Posterior vena cava (tissue), 2 donors: ENCODE measurements at places on chromosomes 2 and 18. TPM values are rescaled to one million over a fixed set of nuclear protein-coding genes. Genes with fewer than 3 reads are reported as not detected.

DNA sequence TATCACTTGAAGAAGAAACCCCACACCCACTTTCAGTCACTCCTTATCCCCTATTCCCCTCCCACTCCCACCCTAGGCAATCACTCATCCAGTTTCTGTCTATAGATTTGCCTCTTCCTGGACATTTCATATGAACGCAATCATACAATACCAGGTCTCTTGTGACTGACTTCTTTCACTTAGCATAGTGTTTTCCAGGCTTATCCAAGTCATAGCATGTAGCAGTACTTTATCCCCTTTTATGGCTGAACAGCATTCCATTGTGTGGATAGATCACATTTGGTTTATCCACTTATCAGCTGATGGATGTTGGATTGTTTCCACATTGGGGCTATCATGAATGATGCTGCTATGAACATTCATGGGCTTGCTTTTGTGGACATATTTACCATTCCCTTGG lies 6.6 kb downstream of the CFAP221 start:
- DNase-seq: no peak

DNA sequence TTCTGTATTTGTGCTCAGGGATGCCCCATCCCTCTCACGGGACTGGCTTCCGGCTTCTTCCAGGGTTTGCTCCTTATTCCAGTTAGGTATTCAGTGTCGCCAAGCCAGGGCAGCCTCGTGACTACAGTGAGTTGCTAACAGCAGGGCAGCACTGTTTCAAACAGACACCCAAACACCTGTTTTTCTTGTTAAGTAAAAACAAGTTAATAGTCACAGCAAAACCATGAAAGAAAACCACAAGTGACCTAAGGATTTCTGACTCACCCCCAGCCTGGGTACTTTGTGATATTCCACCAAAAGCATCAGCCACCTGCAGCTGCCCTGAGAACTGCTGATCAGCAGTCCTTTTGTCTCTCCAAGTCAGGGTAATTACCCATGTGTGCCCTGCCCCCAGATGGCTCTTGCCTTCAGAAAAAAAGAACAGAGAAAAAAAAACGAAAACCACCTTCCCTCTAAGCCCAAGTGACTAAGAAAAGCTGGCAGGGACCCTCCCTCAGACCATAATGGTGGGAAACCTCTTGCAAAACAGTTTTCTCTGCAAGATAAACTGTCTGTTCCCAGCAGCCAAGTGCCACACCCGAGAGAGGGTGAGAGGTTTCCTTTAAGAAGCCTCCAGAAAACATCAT lies 178.2 kb downstream of the ANAPC1 start:
- DNase-seq: no peak

DNA sequence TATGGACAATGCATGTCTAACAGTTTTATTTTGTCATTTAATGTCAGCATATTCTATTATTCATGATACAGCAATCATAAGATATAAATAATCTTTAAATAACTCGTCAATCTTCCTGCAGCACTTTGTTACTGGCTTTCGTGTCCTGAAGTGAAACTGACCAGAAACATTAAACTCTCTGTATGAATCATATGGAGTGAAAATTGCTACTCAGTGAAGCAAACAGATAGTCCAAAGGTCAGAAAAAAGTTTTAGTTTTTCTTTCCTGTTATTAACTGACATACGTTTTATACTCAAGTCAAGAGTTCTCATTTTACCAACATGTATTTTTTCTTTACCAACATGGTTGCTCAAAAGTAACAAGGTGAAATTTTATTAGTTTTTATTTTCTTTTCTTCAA lies 106.8 kb upstream of the GALNT5 start:
- DNase-seq: no peak

DNA sequence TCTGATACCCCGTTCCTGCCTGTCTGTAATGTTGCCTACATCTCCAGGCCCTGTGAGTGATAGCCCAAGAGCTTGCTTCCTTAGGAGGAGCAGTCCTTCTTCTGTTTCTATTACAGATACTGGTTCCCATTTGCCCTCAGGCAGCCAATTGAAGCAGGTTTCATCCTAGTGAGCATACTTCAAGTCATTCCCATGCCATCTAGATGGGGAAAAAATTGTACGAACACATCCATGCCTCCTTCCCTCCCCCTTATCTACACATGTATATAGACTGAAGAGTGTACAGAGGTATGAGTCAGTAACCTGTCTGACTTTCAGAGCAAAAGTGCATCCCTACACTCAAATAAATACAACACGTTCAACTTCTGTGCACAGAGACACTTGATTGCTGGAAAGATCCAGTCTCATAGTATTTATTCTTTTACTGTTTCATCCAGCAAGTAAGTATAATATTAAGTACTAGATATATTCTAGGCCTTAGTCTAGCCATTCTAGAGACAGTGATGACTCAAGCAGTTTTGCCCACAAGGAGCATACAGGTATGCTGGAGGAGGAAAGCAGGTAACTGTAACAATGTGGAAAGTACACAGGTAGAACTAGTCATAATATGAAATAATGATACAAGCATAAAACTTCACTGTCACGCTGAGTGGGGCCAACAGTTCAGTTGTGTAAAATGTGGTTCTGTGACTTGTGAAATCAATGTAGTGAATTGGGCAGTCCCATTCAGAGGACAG lies 153.4 kb downstream of the MGAT5 start:
- no peak for DNase-seq

DNA sequence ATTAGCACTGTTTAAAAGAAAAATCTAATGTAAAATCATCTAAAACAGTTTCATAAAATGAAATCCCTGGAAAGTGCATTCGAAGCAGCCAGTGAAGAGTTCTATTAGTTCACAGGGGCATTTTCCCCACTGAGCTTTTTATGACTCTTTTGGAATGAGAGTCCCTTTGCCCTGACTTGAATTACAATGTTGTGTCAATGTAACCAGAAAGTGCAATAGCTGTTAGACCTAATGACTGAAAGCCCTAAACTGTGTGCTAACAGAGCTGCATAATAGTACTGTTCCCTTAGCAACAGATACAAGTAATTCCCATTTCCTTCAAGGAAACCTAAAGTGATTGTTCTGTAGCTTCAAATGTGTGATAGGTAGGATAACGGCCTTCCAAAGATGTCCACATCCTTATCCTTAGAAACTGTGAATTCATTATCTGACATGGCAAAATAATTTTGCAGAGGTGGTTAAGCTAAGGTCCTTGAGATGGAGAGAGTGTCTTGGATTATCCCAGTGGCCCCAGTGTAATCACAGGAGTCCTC lies 134.4 kb downstream of the L3MBTL4 start:
- no peak for DNase-seq

DNA sequence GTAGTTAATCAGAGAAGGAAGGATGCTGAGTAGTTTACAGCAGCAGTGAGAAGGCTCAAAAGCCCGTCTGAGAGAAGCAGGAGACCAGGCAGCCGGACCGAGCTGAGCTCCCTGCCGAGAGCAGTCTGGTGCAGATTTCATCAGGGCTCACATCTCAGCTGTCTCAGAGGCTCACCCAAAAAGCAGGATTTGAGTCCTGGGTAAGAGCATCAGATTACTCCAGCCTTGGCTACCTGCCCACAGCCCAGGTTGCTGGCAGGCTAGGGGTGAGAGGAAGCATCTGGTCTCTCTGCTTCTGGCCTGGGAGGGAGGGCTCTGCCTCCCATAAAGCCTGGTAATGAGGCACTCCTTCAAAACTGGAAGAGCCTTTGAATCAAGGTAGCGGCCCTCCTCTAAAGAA lies 140.5 kb downstream of the ST6GAL2 start:
- DNase-seq: no peak

Gene SPP2
- not detected for total RNA-seq
